ENCODE measurements at places on chromosomes 6 and 20.

DNA sequence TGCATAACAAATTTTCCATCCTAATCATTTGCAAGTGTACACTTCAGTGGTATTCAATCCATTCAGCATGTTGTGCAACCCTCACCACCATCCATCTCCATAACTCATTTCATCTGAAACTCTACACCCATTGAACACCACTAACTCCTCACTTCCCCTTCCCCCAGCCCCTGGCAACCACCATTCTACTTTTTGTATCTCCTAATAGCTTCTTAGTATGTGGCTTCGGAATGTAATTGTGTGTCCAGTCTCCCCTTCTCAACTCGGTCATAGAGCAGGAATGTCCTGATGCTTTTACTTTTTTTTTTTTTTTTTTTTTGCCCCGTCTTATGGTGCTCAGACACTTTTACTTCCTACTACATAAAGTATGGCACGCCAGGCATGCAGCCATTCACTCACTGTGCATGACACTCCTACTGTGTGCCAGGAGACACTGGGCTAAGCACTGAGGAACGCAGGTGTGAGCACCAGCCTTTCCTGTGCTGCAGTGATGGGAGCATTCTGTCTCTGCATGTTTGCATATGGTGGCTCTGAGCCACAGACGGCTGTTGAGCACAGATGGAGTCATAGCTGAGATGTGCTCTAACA lies 15.3 kb downstream of the HCK start:
- DNase-seq: no peak

- no peak for DNase-seq
Measured at GRCh38 chr20:49890471-49891361, 24.6 kb downstream of the SPATA2 start.

DNA sequence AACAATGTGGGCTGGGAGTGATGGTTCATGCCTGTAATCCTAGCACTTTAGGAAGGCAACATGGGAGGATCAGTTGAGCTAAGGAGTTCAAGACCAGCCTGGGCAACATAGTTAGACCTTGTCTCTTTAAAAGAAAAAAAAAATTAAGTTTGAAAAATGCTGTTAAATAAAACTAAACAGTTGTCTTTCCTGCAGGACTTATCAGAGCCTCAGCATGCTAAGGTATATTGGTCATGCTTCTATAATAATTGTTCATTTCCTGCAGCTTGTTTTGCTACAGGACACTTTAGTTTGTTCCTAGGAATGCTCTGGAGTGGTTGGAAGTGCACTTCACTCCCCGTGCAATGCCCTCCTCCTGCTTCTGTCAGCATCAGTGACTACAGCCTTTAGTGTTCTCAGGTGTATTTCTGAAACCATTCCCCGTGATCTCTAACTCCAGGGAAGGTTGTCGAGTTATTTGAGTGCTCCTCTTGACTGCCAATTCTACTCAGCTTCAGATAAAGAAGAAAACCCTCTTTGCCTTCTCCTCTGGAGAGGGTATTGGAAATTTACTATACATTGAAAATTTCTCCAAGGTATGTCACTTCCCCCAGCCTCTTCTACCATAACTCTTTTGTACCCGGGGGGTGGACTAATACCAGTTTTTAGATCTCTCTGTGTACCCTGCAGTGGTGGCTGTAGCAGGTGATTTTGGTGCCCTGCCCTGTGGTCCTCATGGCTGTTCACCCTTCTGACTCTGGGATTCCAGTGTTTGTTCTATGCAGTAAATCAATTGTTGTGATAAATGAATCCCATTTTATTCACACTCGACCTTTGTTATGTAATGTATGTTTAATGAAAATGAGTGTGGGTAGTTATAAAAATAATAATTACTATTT lies 33.8 kb downstream of the NHLRC1 start:
- DNase-seq: no peak

DNA sequence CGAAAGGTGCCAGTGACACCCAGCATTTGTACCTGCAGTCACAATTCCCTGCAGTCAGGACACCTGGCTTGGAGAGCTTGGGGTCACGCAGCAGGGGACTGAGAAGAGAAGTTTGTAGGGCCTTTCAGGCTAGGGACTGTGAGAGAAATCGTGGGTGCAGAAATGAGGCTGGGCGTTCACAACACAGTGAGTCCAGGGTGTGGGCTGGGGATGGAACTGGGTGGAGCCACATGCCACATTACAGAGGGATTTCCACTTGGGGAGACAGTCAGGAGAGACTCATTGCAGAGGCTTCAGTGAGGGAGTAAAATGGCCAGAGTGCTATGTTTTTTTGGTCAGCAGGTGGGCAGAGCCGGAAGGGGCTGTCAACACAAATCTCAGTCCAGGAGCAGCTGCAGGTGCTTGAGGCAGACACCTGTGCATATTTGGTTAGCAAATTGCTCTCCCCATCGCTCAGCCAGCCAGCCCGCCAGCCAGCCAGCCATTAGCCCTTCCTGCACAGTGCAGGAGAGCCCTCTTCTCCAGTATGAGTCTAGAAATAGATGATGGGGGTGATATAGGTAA lies 7.4 kb downstream of the ITPR3 start:
- DNase-seq: no peak

GRCh38 chr6:87917886-87918285 lies 129.8 kb upstream of the SPACA1 start:
- DNase-seq: no peak

- DNase-seq: no peak
Measured at GRCh38 chr6:20572940-20573339, 38.7 kb downstream of the CDKAL1 start.

DNA sequence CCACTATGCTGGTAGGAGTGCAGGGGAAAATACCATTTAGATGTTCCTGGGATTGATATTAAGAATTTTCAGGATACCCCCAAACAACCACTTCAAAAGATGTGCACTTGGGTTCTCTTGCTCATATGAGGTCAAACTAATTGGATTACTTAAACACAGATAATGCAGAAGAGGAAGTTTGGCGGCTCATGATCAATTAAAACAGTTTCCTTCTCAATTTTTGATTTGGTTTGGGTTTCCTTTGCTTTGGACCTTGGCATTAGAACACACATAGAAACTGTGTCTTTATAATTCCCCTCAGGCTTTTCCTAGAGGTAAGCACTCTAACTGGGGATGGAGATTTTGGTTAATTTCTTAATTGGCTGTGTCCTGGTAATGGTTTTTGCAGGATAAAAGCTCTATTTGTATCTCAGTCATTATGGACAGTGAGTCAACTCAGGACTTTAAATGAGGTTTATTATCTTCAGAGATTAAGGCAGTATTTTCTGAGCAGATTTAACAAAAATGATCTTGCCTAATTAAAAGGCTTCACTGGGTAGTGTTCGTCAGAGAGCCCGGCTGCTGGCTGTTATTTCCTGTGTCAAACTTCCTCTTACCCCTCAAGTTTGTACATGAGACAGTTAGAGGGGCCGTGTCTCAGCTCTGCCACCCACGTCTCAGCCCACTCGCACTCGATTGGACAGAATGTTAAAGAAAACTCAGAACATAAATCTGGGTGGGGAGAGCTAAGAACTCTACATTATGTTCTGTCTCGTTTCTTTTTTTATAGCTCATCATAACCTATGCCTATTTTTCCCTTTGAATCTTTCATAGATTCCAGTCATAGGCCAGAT lies 50.3 kb upstream of the PREP start:
- peak; percentile 73 for DNase-seq

DNA sequence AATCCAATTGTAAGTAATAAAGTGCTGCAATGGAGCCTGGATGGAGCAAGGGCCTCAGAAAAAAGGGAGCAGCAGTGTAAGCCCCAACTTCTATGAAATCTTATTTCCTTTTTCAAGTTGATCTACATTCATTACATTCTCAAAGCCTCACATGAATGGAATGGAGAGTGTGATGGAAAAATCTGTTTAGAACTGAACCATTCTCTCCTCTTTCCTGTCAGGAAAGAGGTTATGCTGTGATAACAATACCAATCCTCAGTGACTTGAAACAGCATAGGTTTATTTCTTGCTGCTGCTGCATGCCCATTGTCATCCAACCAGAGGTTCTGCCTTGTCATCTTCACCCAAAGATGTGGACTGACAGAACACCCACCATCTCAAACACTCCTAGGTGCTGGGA lies 8.9 kb upstream of the OR2H2 start:
- DNase-seq: no peak

GRCh38 chr6:37547564-37548061 lies 47.9 kb upstream of the CCDC167 start:
- peak; percentile 21 for DNase-seq

GRCh38 chr6:161679980-161680538 lies 406.2 kb upstream of the AGPAT4 start:
- DNase-seq: no peak

DNA sequence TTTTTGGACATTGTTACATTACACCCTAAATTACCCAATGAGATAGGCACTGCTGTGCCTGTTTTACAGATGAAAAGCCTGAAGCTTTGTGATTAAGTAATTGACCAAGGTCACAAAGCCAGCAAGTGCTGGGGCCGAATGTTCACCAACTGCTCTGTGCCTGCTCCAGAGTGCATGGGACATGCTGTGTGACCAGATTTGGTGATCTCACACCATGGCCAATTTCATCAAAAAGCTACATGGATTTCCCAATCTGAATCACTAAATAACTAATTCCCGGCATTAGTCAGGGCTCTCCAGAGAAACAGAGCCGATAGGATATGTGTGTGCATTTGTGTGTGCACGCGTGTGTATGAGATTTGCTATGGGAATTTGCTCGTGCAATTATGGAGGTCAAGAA lies 228.3 kb upstream of the ECI2 start:
- DNase-seq: no peak

GRCh38 chr6:148758492-148758891 lies 11.7 kb downstream of the UST start:
- DNase-seq: peak; percentile 82

DNA sequence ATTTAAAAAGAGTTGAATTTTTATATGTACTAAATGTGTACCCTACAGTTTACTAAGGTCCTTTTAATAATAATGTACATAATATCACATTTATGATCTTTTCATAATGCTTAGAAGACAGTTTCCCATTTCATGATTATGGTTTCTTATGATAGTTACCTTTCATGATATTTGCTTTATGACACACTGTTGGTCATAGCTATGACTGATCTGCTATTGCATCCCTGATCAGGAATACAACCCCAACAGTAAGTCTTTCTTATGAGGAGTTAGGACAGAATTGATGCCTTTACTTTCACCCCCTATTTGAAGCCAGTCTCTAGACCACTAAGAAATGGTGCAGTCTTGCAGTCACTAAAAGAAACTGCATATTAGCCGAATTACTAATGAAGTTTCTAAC lies 31.0 kb downstream of the LCA5 start:
- DNase-seq: no peak

GRCh38 chr20:44650771-44651433 lies 597 bp downstream of the ADA start:
- DNase-seq: peak; percentile 32

- no peak for DNase-seq
Measured at GRCh38 chr20:63225082-63225454, 9.1 kb upstream of the YTHDF1 start.

DNA sequence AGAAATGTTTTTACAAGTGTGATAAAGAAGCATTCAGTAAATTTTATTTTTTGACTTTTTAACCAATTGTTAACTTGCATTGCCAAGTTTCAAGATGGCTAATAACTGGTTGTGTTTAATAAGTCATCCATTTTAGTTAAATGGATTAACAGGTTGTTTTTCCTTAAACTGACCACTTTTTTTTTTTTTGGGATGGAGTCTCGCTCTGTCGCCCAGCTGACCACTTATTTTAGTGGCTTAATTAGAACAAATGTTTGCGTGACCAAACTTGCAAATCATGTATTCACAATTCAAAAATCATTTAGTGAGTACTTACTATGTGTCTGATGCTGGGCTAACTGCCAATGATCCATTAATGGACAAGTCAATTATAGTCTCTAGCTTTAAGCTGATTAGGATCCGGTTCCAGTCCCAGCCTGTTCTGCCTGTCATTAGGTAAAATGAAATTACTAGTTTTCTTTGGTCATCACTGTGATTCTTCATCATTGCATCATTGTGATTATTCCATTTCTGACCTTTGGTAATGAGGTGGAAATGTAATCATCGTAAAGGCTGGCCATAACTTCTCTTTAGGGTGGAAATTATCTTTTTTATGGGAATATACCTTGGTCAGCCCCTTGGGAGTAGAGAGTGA lies 729.2 kb upstream of the MARCKS start:
- DNase-seq: no peak

DNA sequence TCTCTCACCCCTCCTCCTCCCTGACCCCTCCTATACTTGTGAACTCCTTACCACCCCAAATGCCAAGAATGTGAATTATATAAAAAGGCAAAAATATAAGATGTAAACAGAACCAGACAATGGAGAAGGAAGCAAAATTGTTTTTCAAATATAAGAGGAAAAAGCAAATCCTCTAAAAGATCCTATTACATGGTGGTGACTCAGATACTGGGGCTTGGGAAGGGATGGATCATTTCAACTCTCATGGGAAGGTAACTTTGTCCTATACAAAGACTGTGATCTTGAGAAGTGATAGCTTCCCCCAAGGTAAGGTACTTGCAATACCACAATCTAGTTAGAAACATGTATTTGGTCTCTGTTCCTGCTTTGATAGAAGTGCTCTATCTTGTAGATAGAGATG lies 24.6 kb upstream of the TNFRSF21 start:
- DNase-seq: no peak

- no peak for DNase-seq
Measured at GRCh38 chr6:93515736-93516135, 96.4 kb upstream of the EPHA7 start.

DNA sequence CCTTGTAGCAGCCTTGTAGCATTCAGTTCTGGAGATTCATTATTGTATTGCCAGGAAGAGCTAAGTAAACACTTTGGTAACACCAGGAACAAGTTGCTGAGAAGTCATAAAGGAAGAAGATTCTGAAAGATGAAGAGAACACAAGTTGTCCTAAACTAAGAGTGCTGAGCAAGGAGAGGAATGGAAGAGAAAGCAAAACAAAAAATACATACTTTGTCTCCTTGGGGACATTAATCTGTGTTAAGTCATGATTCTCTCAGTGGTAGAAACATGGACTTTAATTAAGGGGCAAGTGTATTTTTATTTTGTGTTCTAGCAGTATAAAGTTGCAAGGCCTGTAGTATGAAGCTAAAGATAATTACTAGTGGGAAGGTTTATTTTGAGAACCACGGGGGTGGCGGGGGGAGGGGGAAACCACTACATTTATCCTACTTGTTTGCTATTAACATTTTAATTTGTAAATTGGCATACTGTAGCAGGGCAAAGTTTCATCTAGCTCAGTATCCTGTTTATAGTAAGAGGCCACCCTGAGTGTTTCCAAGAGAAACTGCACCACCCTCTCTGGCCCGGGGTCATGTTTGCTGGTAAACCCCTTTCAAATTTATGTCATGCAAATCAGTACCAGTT lies 463.0 kb downstream of the CDKAL1 start:
- DNase-seq: no peak

- no peak for DNase-seq
Measured at GRCh38 chr6:31734247-31734820, 2.0 kb downstream of the CLIC1 start.

DNA sequence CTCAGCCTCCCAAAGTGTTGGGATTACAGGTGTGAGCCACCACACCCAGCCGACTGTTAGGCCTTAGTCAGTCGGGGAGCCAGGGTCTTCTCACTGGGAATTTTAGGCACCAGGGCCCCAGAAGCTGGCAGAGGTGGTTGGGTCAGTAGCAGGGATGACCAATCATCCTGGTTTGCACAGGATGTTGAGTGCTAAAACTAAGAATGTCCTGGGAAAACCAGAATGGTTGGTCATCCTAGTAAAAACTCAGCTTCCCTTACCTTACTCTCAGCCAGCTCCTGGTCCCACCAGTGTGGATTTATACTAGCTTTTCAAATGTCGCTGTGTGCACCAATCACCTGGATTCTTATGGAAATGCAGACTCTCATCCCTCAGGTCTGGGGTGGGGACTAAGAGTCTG lies 31.8 kb downstream of the KCNG1 start:
- no peak for DNase-seq
